CD4-positive, alpha-beta T cell treated with Interleukin-17A for 4 hours (primary cell): ENCODE measurements at places on chromosomes 11 and 22.

GRCh38 chr11:93160156-93160555 lies 37.6 kb downstream of the SLC36A4 start:
- no peak for DNase-seq

DNA sequence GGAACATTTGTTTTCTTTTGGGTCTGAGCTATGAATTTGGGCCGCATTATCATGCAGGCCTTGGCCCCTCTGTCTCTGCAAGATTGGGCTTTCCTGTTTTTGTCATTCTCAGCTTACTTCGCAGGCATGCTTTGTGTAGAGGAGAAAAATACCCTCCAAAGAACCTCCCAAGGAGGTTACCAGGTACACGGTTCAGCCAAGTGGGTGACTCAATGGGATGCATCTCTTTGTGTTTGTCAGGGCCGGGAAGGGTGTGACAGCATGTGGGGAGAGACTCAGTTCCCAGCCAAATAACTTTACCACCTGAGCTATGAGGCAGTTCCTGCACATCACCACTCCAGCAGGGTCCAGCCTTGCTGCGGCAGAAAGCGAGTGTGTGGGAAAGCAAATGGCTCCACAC lies 47.8 kb upstream of the CLDN5 start:
- DNase-seq = no peak

DNA sequence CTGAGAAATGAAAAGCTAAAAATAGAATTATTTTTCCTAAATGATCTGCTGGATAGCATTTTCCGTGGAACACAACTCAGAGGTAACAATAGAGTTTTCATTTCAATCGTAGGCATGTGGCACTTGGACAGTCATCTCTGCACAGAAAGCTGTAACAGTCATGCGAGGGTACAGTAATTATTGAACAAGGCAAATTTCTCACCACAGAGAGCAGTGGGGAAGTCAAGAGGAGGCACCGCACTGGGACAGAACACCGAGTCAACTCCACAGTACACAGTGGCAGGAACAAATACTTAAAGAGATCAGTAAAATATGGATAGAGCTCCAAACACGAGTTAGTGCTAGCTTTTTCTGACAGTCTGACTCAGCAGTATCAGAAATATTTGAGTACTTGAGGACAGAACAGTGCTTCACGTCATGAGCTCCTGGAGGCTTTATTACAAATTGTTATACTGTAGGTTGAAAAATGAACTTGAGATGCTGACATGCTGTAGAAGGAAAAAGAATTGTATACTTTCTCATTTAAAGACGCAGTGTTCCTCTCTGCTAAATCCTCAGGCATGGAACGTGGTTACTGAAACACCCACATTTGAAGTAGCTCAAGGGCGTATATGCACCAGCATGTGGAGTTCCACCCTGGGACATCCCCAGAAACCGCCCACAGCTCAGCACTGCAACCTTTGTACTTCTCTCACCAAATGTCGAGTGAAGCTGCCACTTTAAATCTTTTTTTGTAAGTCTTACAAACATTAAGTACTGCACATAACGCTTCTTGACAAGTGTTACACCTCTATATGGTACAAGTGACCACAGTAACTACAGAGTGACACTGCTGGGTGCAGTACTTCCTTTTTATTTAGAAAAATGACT lies 27.4 kb upstream of the YPEL1 start:
- DNase-seq = no peak

GRCh38 chr11:134604886-134605285 lies 192.8 kb upstream of the B3GAT1 start:
- DNase-seq = no peak

DNA sequence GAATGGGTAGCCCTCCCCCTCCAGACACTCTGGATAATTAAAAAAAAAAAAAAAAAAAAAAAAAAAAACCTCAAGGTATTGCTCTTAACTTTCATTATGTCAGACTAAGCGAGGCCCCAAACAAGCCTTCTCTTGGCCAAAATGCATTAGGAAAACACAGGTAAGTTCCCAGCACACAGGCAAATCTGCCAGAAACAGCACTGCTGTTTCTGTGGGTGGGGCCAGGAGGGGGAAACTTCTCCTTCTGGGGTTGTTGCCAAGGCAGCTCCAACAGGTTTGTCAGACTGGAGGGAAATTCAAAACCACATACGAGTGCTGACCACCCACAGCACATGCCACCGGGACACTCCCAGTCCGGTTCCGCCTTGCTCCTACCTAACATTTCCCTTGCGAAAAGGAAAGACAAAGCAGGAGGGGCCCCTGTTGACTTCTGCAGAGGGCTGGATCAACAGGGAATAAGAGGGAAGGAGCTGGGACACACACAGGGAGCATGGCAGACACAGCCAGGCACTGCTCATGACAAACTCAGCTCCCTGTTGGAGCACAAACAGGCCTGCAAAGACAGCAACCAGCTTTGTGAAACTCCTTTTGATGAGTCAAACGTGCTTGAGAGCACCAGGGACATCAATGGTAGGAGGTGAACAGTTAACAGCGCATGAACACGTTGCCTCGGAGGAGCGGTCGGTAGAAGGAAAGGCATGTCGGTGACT lies 55.0 kb downstream of the MYH9 start:
- peak; percentile 76 for DNase-seq

- no peak for DNase-seq
These were observed 349.8 kb upstream of the B3GAT1 start for GRCh38 chr11:134761926-134762247.

DNA sequence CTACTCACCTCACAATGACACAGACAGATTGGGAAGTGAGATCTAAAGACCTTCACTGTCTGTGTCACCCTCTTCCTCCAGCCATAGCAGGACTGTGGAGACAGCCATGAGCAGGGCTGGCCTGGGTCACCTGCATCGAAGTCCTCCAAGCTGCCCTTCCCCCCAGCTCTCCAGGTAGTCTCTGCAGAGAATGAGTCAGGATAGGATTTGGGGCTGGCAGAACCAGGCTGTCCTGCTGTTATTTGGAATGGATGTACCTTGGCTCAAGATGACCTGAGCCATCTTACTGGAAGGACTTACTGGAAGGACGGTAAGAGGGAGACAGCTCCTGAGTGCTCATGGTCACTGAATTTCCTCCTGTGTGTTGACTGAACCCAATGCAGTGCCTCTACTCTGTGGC lies 29.2 kb downstream of the GGTLC2 start:
- no peak for DNase-seq

- no peak for DNase-seq
These were observed 33.1 kb upstream of the ASPHD2 start for GRCh38 chr22:26395926-26396325.

GRCh38 chr22:22772883-22773282 lies 114.7 kb upstream of the IGLL5 start:
- no peak for DNase-seq

- no peak for DNase-seq
These were observed 83.6 kb upstream of the BLID start for GRCh38 chr11:122199661-122200060.

- no peak for DNase-seq
These were observed 6.9 kb downstream of the TST start for GRCh38 chr22:37012262-37012904.

DNA sequence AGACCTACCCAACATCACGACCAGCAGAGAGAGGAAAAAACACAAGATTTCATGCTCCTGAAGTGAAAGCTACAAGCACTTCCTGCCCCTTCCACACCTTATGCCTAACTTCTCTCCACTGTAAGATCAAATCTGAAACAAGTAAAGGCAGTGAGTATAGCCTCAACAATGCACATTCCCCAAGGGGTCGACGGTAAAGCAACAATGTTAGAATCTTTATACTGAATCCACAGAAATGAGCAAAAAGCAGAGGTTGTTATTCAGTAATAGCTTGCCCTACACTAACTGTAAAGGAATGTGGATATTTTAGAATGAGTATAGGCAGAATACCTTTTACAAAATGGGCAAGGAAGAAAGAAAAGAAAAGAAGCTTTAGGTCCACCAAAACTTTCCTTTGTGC lies 15.6 kb downstream of the ARFGAP3 start:
- no peak for DNase-seq

- no peak for DNase-seq
These were observed 13.1 kb upstream of the CENATAC start for GRCh38 chr11:118984825-118985224.

DNA sequence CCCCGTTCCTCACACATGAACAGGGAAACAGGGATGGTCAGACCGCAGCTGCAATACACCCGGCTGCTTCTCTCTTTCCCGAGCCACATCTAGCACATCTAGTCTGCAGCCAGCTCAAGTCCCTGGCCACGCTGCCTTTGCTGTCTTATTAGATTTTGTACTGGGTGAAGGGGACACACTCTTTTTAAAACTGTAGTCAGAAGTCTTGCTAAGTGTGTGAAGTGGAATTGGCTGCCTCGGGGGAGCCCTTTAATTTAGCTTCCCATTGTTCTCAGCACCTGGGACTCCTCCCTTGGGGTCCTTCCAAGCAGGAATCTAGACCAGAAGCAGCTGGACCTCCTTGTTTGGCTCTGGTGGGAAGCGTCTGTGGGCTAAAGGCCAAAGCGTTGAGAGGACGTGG lies 420.0 kb downstream of the CTTN start:
- DNase-seq = no peak

GRCh38 chr11:108836541-108836940 lies 171.7 kb downstream of the DDX10 start:
- no peak for DNase-seq

DNA sequence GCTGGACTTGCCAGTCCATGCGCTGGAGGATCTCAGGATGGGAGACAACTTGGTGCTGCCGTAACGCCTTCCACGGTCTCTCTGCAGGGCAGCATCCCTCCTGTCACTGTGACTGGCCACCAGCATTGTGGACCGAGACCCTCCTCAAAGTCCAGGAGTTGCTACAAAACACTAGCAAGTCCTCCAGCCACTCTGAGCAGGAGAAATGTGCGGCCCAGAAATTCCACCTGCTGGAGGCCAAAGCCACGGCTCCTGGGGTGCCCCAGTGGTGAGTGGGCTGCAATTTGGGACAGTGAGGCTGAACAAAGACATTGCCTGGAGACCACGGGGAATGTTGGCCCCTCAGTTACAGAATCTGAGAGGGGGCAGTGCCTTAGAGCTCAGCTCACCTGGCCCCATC lies 6.9 kb upstream of the DSCAML1 start:
- DNase-seq = no peak

DNA sequence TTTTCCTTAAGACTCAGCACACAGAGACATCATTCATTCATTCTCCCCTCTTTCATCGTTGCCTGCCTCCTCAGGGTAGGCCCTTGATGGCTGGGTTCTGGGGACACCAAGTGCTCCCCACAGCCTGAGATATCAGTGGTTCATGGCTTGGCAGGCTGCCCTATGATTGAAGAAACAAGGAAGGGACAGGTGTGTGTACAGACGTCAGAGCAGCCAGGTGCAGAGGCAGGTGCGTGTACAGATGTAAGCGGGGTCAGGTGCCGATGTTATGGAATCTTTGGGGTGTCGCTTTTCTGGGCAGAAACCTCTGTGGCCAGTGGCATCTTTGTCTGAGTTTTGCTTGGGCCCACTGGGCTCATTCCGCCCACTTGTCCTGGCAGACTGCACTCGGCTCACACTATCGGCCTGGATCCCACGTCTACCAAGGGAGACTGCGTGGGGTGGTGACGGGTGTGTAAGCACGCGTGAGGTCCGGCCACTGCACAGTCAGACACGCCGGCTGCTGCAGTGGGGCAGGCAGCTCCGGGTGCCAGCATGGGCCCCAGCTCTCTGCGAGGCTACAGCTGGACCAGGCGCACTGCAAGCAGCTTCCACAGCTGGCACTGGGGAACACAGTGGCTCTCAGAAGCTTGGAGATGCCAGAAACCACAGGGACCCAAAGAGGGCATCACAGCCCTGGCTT lies 20.9 kb upstream of the KIAA0930 start:
- no peak for DNase-seq

DNA sequence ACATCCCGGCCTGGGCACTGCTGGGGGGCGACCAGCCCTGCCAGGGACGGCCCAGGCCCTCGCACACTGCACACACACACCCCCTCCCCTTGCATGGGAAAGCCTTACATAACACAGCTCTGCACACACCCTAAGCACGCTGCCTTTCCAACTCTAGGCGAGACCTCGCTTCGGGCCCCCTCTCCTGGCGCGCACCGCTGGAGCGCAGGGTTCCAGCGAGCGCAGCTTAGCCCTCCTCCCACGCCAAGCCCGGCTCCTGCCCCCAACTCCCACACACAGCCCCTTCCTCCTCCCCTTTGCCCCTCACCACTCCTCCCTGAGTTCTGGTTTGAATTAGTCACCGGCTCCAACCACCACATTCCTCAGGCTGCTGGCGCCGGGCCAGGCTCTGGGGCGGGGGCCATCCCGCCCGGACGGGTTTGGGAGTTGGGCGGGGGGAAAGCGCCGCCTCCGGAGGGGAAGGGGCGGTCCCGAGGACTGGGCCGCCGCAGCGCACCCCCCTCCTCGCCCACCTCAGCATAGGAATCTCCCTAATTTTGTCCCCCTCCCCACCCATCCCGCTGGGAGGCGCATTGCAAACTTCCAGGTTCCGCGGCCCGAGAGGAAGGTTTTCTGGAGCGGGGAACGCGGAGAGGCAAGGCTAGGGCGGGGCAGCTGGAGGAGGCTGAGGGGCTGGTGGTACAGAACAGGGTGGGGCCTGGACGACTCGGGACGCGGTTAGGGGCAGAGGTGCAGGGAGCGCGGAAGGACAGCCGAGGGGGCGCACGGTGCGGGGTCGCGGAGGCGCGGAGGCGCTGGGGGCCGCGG lies 966 bp downstream of the AHNAK start:
- DNase-seq = peak; percentile 80
